ENCODE measurements at places on chromosomes 11 and 22.

GRCh38 chr11:123218451-123218850 lies 23.4 kb upstream of the CLMP start:
- DNase-seq = no peak

DNA sequence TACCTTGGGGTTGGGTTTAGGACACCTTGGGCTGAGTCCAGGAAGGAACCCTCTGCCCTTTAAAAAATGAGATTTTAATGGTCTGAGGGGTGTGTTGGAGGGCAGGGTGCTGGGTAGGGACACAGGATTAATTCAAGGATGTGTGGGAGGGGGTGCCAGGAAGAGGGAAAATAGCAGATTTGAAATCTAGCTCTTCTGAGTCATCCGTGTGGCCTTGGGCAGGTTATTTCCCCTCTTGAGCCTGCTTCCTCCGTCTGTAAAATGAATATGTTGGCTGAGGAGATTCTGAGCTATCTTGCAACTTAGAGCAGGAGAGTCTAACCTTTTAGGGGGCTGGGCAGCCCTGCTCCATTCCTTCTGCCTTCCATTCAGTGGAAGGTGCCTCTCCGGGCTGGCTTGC lies 3.0 kb downstream of the TSPAN18 start:
- no peak for DNase-seq

GRCh38 chr11:117366248-117366647 lies 38.6 kb downstream of the CEP164 start:
- no peak for DNase-seq

GRCh38 chr11:86062719-86063118 lies 6.2 kb downstream of the PICALM start:
- no peak for DNase-seq

- DNase-seq = no peak
These were observed 56.0 kb downstream of the USP35 start for GRCh38 chr11:78244546-78245255.

- DNase-seq = no peak
These were observed 41.7 kb upstream of the AQP11 start for GRCh38 chr11:77547863-77548551.

DNA sequence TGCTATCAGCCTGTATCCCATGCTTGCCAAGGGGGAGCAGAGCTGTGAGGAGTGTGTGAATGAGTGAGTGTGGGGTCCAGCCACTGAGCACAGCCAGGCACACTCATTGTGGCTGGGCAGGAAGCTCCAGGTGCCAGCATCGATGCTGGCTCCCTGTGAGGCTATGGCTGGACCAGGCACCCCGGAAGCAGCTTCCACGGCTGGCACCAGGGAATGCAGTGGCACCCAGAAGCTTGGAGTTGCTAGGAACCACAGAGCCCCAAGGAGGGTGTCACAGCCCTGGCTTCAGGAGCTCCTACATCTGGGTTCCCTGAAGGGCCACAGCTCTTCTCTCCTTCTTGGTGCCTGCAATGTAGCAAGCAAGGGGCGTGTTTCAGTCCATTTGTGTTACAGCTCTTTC lies 625.9 kb upstream of the RAG2 start:
- DNase-seq = no peak

DNA sequence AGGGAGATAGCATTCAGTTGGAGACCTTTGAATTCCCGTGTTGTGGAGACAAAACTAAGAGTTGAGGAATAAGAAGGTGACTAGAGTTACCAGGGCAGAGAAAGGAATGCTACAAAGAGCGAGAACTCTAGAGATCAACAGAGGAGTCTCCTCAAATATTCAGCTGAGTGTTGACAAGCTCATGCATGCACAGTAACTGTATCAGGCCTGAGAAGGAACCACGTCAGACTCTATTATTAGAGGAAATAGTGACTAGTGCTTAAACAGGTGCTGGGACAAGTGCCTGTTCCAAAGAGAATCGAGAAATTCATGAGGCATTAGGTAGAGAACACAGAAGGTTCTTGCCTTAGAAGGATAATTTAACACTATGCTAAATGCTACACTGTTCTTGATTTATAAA lies 333.8 kb upstream of the CHORDC1 start:
- no peak for DNase-seq

GRCh38 chr22:49166746-49167145 lies 660.9 kb downstream of the BRD1 start:
- no peak for DNase-seq

Data from activated naive CD8-positive, alpha-beta T cell treated with anti-CD3 and anti-CD28 coated beads for 36 hours (primary cell).